ENCODE measurements at places on chromosomes 13 and 19.

DNA sequence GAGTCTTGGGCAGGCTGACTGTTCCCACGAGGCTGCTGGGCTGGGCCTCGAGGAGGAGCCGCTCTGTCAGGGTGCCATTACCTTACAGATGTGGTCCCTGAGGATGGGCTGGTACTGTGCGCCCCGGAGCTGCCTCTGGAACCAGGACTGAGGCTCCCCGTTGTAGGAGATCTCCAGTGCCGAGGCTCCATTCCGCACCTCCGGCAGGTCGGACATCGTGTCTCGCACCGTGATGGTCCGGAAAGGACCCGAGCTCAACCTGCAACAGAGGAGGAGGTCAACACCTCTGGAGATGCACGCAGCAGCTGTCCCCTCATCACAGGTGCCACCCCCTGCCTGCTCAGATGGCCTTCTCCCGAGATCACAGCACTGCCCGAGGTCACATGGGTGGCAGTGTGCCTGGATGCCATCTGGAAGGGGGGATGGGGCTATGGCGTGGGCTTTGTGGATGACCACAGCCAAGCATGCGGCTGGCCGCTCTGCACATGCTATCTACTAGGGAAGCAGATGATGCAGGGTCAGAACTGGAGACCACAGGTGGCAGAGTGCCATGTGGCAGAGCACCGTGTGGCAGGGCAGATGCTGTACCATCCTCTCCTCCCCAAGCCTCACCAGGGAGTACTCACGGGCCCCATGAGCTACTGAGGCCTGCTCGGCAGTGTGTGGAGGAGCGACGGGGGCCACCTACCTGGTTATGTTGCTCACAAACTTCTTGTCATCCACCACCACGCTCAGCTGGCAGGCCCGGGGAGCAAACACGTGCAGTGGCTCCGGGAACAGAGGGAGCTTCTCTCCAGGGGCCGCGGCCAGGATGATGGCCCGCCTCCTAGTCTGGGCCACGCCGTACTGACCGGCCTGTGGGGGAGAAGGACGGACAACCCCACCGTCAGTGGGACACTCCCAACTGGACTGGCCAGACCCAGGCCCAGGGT, 18.3 kb upstream of the EIF3G start:
- peaks cover 71% of the 10 kb centered on the region for H3K36me3 ChIP-seq
- no peaks in the 10 kb centered on the region for H3K27me3 ChIP-seq
- no peak overlapping the region for H3K4me3 ChIP-seq
- no peak for DNase-seq
- H3K4me1 ChIP-seq = peaks cover 25% of the 10 kb centered on the region

DNA sequence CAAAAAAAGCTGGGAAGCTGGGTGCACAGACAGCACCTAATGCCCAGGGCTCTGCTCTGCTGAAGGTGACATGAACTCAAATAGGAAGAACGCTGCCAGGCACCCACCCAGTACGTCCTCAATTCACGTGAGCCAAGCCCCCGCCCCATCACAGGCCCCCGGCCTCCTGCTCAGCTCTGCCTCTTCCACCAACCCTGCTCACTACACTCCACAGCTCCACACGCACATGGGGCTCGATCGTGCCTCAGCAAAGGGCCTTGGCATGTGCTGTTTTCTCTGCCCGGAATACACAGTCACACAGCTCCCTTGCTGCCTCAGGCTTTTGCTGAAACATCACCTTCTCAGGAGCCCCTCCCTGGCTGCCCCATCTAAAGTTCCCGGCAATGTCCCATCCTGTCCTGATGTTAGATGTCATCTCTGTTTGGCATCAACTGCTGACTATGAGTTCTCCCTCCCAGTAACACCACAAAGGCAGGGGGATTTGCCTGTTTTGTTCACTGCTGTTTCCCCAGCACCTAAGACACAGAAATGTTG, 2.3 kb downstream of the ATP13A1 start:
- H3K4me3 ChIP-seq = peak overlapping the region; percentile 84
- H3K27ac ChIP-seq = peak overlapping the region; percentile 96
- peaks cover 33% of the 10 kb centered on the region for H3K4me1 ChIP-seq
- peaks cover 36% of the 10 kb centered on the region for H3K36me3 ChIP-seq
- no peak for DNase-seq
- no peaks in the 10 kb centered on the region for H3K27me3 ChIP-seq

GRCh38 chr19:15923702-15924101, 10.6 kb downstream of the CYP4F11 start:
- no peaks in the 10 kb centered on the region for H3K36me3 ChIP-seq
- H3K4me1 ChIP-seq = no peaks in the 10 kb centered on the region
- no peak for DNase-seq
- H3K27me3 ChIP-seq = peaks cover 7% of the 10 kb centered on the region

DNA sequence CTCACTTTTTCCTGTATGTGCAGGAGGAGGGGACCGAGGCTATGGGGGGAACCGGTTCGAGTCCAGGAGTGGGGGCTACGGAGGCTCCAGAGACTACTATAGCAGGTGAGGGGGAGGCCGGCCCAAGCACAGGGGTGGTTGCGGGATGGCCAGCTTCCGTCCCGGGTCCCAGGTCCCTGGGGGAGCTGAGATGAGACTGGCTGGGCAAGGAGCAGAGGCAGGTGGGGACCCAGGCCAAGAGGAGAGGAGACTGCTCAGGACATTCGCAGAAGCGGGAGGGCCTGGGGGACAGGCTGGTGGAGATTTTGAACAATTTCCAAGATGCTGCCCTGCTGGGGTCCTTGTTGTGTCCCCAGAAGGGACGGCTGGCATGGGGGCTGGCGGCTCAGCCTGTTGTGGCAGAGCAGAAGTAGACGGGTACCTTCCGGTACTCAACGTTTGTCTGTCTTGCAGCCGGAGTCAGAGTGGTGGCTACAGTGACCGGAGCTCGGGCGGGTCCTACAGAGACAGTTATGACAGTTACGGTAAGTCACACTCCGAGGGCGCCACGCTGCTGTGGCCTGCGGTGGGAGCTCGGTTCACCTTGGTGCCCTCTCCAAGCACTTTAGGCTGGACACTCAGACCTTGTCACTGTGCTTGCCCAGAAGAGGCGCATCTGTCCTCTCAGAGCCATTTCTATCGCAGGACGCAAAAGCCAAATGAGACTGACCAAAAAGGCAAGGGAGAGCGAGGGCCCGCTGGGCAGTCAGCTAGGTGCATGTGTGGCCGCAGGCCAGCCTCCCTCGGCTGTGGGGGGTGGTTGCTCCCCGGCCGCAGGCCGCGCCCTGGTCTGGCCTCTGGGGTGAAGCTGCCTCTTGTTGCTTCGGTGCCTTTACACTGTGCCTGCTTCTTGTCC, 2.6 kb downstream of the CIRBP start:
- peaks cover 86% of the 10 kb centered on the region for H3K4me1 ChIP-seq
- peak overlapping the region; percentile 85 for H3K27ac ChIP-seq
- no peaks in the 10 kb centered on the region for H3K27me3 ChIP-seq
- no peak for DNase-seq

- no peak overlapping the region for H3K27ac ChIP-seq
- DNase-seq = no peak
- no peaks in the 10 kb centered on the region for H3K36me3 ChIP-seq
- H3K27me3 ChIP-seq = no peaks in the 10 kb centered on the region
These were observed 41.2 kb downstream of the SACS start for GRCh38 chr13:23392313-23392712.

- DNase-seq = peak; percentile 72
- no peaks in the 10 kb centered on the region for H3K36me3 ChIP-seq
- peak overlapping the region; percentile 53 for H3K4me3 ChIP-seq
- no peaks in the 10 kb centered on the region for H3K27me3 ChIP-seq
- peak overlapping the region; percentile 66 for H3K27ac ChIP-seq
- peaks cover 18% of the 10 kb centered on the region for H3K4me1 ChIP-seq
These were observed 14.9 kb downstream of the ARID3A start for GRCh38 chr19:940591-941291.
